ENCODE measurements at places on chromosomes 6 and 20.

DNA sequence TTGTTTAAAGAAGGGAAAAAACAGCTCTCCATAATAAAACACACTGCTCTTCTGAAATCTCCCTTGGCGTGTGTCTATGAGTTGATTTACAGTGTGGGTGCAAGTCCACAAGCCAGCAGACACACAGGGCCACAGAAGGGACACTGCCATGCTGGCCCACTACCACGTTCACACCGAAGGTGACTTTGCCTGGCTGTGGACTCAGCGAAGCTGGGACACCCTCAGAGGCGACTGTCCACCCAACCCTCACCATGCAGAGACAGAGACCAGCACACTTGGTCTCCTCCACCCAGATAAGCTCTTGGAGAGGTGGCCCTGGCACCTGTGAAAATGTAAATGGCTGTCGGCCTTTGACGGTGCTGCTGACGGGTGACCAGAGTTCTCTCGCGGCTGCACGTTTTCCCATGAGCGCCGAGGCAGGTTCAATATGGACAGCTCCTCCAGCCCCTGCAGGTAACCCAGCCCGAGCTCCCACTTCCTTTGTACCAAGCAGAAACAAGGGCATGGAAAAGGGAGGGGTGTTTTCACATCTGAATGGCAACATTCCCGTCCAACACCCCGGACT is 78.0 kb downstream of the YTHDF1 start:
- no peak for DNase-seq

GRCh38 chr20:4726710-4727397 is 5.1 kb downstream of the PRND start:
- no peak for DNase-seq

DNA sequence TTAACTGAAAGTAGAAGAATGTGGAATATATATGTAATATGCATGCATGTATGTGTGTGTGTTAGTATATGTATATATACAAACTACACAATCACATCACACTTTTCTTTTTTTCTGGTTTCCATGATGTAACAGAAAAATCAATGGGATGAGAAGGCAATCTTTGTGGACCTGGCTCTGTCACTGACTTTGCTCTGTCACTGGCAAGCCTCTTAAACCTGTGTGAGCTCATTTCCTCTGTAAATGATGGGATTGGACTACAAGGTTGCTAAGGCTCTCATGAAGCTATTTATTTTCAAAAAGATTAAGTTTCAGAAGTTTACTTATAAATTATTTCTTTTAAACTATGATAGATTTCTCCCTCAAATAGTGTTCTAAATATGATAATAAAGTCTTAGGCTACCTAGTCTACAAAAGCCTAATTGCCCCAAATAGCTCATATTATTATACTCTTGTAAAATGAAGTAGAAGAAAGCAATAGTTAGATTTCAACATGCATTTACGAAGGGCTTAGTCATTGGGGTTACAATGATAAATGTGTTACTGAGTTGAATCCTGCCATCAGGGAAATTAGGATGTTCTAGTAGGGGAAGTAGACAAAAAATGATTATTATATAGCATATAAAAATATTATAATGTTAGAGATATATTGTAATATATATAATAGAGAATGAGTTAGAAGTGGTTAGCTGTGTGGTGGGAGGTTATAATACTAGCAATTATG is 129.3 kb downstream of the AFG1L start:
- DNase-seq, result no peak

- no peak for DNase-seq
Measured at GRCh38 chr20:54382419-54382818, 93.0 kb upstream of the DOK5 start.

- no peak for DNase-seq
Measured at GRCh38 chr6:143708889-143709288, 31.1 kb downstream of the PHACTR2 start.

GRCh38 chr6:7218406-7218988 is 94.5 kb downstream of the SSR1 start:
- DNase-seq, result no peak

GRCh38 chr20:36578356-36579041 is 5.1 kb downstream of the TGIF2 start:
- DNase-seq, result no peak

DNA sequence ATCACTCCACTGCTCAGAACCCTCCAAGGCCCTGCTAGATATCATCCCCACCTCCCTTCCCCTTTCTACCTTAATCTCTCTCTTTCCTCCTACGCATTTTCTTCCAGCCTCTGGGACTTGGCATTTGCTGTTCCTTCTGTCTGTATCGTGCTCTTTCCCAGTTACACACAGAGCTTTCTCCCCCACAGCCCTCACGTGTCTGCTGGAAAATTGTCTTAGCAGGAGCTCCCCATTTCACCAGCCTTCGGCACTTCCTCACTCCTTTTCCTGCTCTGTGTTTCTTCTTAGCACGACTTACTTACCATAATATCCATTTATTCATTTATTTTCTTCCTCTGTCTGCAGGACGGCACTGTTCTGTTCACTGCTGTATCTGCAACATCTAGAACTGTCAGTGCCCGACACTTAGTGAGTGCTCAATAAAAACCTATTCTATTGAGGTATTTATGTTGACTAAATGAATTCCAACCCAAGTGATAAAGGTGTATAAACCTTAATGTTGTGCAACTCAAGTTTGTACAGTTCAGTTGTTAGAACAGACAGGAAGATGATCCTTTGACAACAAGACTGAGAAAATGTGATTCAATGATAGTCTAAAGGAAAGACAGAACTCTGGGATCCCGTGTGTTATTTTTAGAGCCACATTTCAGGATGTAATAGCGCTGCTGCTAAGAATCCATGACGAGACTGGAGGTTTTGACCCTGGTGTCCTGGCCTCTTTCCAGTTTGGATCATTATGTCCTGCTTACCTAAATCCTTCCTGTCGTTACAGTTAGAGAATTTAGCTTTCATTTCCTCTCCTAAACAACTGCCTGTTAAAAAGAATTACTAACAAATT is 170.1 kb upstream of the LAMP5 start:
- DNase-seq, result no peak

DNA sequence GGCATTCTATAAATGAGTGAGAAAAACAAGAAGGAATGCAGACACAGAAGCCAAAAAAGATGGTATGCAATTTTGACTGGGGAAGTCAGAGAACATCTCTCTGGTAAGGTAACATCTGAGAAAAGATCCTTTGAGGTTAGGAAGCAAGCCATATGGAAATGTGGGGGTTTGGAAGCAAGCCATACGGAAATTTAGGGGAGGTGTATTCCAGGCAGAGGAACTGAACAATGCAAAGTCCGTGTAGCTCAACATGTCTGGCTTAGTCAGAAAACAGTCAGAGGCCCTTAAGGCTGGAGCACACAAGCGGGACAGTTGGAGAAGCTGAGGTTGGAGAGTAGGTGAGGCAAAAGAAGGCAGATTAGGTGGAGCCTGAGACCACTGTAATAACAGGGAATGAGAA is 35.3 kb downstream of the RALGAPA2 start:
- no peak for DNase-seq

- peak; percentile 69 for DNase-seq
Measured at GRCh38 chr6:149473080-149474052, 11.4 kb downstream of the ZC3H12D start.

GRCh38 chr6:144888621-144889020 is 603.5 kb downstream of the UTRN start:
- no peak for DNase-seq

- no peak for DNase-seq
Measured at GRCh38 chr6:158471339-158471738, 88.6 kb upstream of the TMEM181 start.

DNA sequence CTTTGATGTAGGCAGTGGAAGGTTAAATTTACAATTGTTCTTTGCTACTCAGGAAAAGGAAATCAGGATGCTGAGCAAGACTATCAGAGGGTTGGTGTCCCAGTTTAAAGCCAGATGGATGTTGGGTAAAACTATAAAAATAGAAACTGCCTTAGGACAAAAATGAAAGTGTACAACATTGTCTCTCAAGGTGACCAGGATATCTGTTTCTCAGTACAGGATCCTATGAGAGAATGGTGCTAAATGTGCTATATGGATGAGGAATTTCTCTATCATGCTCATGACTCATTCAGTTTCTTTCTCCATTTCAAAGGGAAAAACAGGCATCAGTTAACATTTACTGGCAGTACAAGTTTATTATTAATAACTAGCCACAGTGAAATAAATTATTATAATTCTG is 534.2 kb upstream of the GJE1 start:
- DNase-seq, result no peak

GRCh38 chr6:151763938-151764680 is 43.4 kb upstream of the ESR1 start:
- no peak for DNase-seq

- no peak for DNase-seq
Measured at GRCh38 chr20:29873946-29874345, 1383.5 kb upstream of the DEFB115 start.

GRCh38 chr20:45933266-45934045 is 1.0 kb upstream of the PCIF1 start:
- DNase-seq, result peak; percentile 95

Measured in NCI-H345 (cell line).